ENCODE measurements at places on chromosomes 6 and 20.

GRCh38 chr20:57907131-57908000, 197.6 kb upstream of the PMEPA1 start:
- DNase-seq, result no peak

DNA sequence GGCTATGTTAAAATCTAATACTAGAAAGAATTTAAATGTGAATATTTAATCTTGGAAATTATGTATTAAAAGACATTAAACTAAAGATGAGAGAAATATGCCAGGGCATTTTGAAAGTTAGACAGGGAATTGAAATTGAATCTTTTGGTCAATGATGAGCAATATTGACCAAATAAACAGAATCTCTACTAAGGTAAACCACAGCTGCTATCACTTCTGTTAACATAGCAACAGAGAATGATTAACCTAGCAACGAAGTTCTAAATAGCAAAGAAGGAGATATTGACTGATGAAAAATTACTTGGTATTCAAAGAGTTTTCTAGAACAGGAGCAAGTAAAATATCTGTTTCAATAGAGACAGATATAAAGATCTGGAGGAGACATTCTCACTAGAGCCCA, 45.2 kb upstream of the RSPO3 start:
- no peak for DNase-seq

DNA sequence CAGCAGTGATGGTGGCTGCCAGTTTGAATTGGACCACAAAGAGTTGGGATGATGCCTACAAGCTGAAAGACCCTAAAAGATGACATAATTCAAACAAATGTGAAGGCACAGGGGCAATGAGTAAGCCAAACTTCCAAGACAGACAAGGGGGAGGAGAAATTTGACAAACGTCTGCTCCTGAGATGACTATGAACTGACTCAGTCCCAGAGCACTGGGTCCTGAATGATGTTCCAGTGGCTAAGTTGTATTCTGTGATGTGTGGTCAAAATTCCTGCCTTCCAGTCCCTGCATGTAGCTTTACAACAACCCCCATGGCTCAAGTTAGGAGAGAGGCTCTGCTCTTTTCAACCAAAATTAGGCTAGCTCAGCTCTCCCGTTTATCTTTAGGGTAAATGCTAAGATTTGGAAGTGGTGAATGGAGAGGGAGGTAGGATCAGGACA, 86.1 kb upstream of the SIRPA start:
- peak; percentile 49 for DNase-seq

- DNase-seq, result no peak
Observed at GRCh38 chr6:102216232-102216631, 822.7 kb downstream of the GRIK2 start.

DNA sequence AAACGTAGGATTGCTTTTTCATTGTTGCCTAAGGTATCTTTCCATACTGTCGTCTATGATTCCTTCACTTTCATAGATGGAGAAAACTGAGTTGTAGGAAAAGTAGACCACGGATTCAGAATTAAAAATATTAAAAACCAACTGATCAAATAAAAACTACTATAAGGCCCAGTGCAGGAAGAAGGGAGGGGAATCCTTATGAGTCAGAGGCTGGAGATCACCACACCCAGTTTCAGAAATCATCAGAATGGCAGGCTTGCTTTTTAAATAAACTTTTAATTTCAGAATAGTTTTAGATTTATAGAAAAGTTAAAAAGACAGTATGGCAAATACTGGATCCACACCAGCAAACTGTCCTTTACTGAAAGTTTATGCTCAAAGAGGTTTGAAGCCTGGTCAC, 32.0 kb upstream of the POPDC3 start:
- DNase-seq, result no peak

GRCh38 chr20:60258255-60258863, 300.1 kb downstream of the CDH26 start:
- DNase-seq, result peak; percentile 29

DNA sequence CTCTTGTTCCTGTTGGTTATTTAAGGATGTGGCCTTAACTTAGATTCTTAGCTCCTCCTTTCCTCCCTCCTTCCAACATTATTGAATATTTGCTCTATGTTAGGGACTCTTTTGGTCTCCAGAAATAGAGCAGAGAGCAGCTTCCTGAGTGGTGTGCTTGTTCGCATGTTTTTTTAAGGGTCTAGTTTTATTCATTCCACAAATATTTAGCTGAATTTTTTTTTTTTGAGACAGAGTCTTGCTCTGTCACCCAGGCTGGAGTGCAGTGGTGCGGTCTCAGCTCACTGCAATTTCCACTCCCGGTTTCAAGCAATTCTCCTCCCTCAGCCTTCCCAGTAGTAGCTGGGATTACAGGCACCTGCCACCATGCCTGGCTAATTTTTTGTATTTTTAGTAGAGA, 169.2 kb downstream of the ZFAND3 start:
- no peak for DNase-seq

DNA sequence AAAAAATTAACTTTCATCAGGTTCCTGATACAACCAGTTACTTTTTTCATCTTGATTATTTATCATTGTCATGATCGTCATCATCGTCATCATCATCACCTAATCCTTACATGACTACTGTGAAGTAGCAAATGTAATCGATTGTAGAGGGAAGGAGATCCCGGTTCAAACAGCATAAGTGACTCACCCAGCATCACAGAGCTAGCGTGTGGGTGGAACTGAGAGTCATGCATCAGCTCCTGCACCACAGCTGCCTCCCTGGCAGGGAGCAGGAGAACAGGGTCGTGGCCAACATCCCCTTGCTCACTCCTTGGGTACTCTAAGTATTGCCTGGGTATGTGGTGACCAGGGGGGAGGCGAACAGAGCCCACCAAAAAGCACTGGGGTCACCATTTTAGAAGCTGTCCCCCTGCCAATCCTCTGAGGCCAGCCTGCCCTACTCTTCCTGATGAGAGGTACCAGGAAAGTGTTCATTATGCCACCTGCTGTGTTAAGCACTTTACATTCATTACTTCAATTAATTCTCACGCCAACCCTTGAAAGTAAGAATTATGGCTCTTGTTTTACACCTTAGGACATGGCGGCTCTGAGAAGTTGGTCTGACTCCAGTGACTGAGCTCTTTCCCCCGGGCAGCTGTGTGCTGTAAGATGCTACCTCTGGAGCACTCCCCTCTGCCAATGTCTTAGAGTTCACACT, 425.2 kb downstream of the CD83 start:
- DNase-seq, result no peak

- no peak for DNase-seq
Observed at GRCh38 chr6:20186981-20187380, 25.3 kb downstream of the MBOAT1 start.

- DNase-seq, result no peak
Observed at GRCh38 chr6:81808851-81809570, 56.5 kb upstream of the TENT5A start.

GRCh38 chr6:169082817-169083507, 170.7 kb downstream of the THBS2 start:
- no peak for DNase-seq

DNA sequence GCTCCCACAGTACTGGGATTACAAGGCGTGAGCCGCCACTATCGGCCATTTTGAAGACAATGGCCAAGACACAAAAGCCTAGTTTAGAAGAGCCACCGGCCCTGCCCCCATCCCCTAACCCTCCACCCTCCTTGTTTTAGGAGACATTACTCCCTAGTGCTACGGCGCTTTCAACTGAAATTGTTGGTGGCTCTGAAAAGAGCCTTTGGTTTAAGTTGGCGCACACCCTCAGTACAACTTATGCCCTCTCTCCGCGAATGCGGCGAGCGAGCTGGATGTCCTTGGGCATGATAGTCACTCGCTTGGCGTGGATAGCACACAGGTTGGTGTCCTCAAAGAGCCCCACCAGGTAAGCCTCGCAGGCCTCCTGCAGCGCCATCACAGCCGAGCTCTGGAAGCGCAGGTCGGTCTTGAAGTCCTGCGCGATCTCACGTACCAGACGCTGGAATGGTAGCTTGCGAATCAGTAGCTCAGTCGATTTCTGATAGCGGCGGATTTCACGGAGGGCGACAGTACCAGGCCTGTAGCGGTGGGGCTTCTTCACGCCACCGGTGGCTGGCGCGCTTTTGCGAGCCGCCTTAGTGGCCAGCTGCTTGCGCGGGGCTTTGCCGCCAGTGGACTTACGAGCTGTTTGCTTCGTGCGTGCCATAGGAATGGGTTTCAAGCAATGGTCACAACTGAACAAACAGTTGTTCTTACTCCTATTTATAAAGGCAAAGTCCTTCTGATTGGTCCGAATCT, 114.9 kb upstream of the BTN3A2 start:
- DNase-seq, result no peak

GRCh38 chr6:9009931-9010330, 574.6 kb upstream of the SLC35B3 start:
- no peak for DNase-seq

GRCh38 chr20:57483287-57484050, 41.5 kb downstream of the CTCFL start:
- no peak for DNase-seq

DNA sequence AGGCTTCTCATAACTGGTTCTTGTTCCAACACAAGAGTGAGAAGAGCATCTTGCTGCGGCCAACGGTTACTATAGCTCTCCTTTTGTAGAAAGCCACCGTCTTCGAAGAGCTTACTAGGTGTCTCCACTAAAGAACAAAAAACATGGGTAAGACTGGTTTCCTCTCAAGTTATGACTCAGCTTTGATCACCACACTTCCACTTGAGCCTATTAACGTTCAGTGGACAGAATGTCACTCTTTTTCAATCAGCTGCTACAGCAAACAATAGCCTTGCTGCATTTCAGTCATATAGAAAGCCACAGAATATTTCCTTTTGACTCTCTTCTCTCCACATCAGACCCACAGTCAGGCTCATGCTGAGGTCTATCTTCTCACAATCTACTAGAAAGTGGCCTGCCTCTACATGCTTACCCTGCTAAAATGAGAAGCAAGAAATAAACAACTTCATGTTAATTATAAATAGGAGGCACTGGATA, 243.5 kb upstream of the PREP start:
- no peak for DNase-seq

Data from vagina (tissue), 2 donors.